ENCODE measurements at places on chromosomes 7 and 10. TPM values are rescaled to one million over a fixed set of nuclear protein-coding genes. Genes with fewer than 3 reads are reported as not detected.

DNA sequence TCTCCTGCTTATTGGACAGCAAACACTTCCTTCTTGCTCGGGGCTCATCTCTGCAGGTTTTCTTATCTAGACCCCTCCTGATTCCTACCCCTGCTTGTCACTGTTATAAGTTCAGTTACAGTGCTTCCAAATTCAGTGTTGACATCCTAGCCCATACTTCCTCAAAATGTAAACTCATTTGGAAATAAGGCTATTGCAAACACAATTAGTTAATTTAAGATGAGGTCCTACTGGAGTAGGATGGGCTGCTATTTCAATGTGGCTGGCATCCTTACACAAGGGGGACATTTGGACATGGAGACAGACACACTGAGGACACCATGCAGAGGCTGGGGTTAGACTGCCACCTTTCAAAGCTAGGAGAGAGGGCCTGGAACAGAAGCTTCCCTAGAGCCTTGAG lies 85.2 kb upstream of the NPVF start:
- H3K36me3 ChIP-seq = no peaks in the 10 kb centered on the region
- no peak for DNase-seq
- no peak overlapping the region for H3K27ac ChIP-seq
- no peaks in the 10 kb centered on the region for H3K4me1 ChIP-seq

The PPP1R9A gene
- total RNA-seq = 39.2 TPM

GRCh38 chr7:117704063-117704462 lies 169.2 kb downstream of the CTTNBP2 start:
- H3K36me3 ChIP-seq = no peaks in the 10 kb centered on the region
- no peaks in the 10 kb centered on the region for H3K27me3 ChIP-seq
- no peak overlapping the region for H3K27ac ChIP-seq
- DNase-seq = no peak
- no peak overlapping the region for H3K4me3 ChIP-seq

DNA sequence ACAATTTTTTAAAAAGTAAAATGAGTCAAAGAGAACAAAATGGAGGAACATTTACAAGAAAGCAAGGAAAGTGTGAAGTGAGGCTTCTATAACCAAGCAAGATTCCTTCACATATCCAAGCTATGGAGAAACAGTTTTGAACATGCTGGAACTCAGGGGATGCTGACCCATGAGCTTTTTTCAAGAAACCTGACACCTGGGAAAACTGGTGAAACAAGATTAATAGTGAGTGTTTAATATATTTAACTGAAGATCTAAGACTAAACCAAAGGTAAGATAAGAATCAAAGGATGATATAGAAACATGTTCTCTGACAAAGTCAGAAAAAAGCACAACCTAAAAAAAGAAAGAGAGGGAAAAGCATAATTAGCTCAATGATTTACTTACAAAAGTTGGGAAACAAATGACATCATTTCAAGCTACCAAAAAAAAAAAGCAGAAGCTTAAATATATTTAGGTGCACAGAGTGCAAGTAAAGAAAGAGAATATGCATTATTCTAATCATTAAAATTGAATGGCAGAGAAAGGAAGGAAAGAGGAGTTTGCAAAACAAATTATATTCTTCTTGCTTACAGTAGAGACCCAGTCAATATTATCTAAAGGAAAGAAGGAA lies 24.9 kb downstream of the C7orf25 start:
- no peak for DNase-seq
- H3K4me3 ChIP-seq = no peak overlapping the region
- H3K27ac ChIP-seq = no peak overlapping the region
- no peaks in the 10 kb centered on the region for H3K27me3 ChIP-seq
- peaks cover 20% of the 10 kb centered on the region for H3K4me1 ChIP-seq

DNA sequence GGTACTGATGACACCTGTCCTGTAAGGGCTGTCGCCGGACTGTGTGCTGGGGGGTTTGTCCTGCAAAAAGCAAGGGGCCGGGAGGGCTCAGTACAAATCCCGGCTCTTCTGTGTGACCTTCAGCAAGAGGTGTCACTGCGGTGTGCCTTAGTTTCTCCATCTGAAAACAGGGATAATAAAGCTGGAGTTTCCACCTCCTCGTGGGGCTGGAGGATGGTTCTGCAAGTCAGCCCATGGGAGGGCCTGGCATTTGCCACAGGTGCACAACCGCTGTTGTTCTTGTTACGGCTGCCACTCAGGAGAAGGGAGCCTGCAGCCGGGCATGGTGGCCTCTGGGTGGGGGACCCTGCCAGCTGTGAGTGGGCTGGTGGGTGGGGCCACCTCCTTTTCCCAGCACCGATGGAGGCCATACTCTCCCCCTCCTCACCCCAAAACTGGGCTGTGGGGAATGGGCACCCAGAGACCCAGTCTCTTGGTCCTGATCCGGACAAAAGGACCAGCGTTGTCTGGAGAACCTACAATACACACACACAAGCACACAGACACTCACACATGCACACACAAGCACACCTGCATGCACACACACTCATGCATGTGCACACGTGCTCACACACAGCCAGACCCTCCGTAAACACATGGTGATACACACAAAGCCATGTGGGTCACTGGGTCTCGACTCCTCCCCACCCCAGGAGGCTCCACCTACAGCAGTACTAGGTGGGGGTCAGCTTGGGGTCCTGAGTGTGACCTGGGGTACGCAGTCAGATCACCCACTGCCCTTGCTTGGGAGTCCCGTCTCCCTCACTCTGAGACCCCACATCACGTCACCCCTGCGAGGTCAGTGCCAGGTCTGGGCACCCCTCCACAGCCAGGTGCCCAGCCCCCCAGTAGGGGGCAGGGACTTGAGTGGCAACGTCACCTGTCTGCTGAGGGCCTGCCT lies 34.1 kb downstream of the ELFN1 start:
- H3K36me3 ChIP-seq = no peaks in the 10 kb centered on the region
- H3K27ac ChIP-seq = no peak overlapping the region
- no peaks in the 10 kb centered on the region for H3K27me3 ChIP-seq
- no peak for DNase-seq
- H3K4me3 ChIP-seq = no peak overlapping the region
- H3K4me1 ChIP-seq = no peaks in the 10 kb centered on the region

GRCh38 chr10:48981310-48981907 lies 41.8 kb upstream of the LRRC18 start:
- DNase-seq = peak; percentile 80
- no peaks in the 10 kb centered on the region for H3K36me3 ChIP-seq
- H3K27ac ChIP-seq = no peak overlapping the region
- no peaks in the 10 kb centered on the region for H3K27me3 ChIP-seq
- H3K4me3 ChIP-seq = no peak overlapping the region

The SUN3 gene
- total RNA-seq = not detected

DNA sequence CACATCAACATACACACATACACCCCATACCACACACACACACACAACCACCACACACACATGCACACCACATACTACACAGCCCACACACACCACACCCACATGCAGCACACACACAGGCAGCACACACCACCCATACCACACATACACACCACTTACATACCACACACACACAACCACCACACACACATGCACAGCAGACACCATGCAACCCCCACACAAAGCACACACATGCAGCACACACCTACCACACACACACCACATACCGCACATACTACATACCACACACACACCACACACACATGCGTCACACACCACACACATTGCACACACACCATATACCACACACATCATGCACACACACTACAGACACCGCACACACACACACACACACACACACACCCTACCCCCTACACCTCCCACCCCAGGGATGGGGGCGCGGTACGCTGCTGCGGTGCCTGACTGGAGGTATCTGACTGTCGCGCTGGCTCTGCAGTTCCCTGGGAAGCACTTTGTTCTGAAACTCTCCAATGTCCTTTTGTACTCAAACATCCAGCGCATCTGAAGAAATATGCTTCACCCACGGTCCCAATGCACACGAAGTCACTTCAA lies 5.4 kb upstream of the TRPV6 start:
- H3K27me3 ChIP-seq = no peaks in the 10 kb centered on the region
- H3K4me3 ChIP-seq = no peak overlapping the region
- H3K36me3 ChIP-seq = no peaks in the 10 kb centered on the region
- no peak overlapping the region for H3K27ac ChIP-seq

The GBX1 gene
- total RNA-seq = not detected

DNA sequence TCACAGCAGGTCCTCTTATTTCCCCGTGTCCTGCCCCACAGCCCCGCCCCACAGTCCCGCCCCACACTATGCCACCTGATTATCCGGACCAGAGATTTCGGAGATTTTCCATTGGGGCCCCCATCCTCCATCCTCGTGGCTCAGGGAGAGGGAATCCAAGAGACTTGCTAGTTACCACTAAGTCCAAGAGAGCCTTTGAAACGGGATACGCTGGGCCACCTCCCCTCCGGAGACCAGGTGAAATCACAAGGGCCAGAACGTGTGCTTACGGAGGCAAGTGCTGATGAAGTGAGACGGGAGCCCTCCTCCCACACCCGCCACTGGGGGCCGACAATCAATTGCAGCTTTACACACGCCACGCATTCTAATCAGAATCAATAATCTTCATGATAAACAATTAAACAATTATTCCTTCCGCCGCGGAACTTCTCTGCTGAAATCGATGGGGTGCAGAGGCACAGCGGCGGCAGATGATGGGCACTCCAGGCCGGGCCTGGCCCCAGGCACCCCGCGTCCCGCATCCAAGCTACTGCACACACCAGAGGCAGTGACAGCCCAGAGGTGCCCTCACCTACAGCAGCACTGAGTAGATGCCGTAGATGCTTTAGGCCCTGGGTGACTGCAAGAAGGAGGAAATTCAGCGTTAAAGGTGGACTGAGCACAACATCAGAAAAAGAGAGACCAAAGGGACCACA lies 534.0 kb upstream of the FOXK1 start:
- H3K27ac ChIP-seq = no peak overlapping the region
- no peaks in the 10 kb centered on the region for H3K4me1 ChIP-seq
- H3K4me3 ChIP-seq = no peak overlapping the region
- no peak for DNase-seq
- no peaks in the 10 kb centered on the region for H3K36me3 ChIP-seq

DNA sequence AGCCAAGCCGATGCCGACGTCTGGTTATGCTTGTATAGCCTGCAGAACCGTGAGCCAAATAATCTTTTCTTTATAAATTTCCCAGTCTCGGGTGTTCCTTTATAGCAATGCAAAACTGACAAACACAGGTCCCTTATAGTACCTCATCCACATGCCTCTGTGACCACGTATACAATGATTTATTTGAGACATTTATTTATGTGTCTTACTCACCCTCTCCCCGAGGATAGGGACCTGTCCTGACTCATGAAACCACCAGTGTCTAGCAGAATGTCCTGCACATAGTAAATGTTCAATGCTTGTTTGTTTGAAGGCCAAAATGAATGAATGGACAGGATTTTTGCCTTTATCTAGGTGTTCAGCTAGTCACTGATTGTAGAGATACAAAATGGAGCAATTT lies 147.9 kb upstream of the FZD8 start:
- H3K27ac ChIP-seq = no peak overlapping the region
- DNase-seq = no peak
- no peaks in the 10 kb centered on the region for H3K27me3 ChIP-seq
- no peak overlapping the region for H3K4me3 ChIP-seq
- H3K36me3 ChIP-seq = no peaks in the 10 kb centered on the region

- H3K27ac ChIP-seq = no peak overlapping the region
- H3K4me1 ChIP-seq = no peaks in the 10 kb centered on the region
- no peaks in the 10 kb centered on the region for H3K27me3 ChIP-seq
Measured at GRCh38 chr10:23205972-23206642, 14.0 kb downstream of the PTF1A start.

DNA sequence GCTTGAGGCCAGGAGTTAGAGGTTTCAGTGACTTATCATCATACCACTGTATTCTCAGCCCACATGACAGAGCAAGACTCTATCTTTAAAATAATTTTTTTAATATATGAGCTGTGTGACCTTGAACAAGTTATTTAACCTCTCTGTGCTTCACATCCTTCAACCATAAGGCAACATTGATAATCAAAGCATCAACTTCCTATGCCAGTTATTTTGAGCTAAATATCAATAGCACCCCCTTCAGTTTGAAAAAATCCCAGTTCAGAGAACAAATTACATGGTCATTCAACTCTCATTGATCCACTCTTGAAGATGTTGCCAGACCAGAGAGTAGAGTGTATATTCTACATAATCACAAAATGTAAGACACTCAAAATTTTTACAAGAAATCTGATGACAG lies 53.0 kb downstream of the ASNS start:
- no peak overlapping the region for H3K27ac ChIP-seq
- no peak overlapping the region for H3K4me3 ChIP-seq
- H3K27me3 ChIP-seq = no peaks in the 10 kb centered on the region
- H3K4me1 ChIP-seq = no peaks in the 10 kb centered on the region

DNA sequence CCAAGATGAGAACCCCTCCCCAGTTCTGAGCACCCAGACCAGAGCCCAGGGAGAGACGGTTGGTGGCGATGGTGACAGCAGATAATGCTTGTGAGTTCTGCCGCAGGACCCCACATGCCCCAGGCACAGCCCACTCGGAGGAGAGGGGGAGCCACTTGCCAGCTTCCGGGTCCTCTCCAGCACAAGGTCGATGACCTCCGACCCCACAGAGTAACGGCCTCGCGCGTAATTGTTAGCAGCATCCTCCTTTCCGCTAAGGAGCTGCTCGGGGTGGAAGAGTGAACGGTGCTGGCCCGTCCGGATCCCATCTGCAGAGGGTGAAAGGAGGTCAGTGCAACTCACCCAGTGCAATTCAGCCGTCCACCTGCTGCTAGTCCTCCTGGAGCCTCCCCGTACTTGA lies 9.5 kb downstream of the TUBAL3 start:
- no peaks in the 10 kb centered on the region for H3K27me3 ChIP-seq
- H3K4me3 ChIP-seq = no peak overlapping the region
- no peak overlapping the region for H3K27ac ChIP-seq

The VSTM2A gene
- total RNA-seq = not detected

The BHLHA15 gene
- total RNA-seq = 8.7 TPM

DNA sequence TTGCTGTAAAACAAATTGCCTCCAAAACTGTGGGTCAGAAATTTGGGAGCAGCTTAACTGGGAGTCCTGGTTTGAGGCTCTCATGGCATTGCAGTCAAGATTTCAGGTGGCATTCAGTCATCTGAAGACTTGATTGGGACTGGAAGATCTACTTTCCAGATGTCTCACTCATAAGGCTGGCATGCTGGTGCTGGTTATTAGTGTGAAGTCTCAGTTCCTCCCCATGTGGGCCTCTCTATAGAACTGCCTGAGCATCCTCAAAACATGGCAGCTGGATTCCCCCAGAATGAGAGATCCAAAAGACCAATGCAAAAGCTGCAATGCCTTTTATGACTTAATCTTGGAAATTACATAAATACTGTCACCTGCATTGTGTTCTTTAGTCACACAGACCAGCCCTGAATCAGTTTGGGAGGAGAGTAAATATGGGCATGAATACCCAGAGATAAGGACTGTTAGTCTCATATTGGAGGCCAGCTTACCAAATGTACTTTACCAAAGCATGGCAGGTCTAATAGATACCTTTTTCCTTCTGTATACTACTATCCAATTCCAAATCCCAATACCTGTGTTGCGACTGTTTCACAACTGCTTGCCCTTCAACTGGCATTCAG lies 6.5 kb upstream of the HERPUD2 start:
- H3K27me3 ChIP-seq = no peaks in the 10 kb centered on the region
- no peaks in the 10 kb centered on the region for H3K36me3 ChIP-seq
- no peak for DNase-seq
- H3K27ac ChIP-seq = no peak overlapping the region
- H3K4me3 ChIP-seq = no peak overlapping the region
- no peaks in the 10 kb centered on the region for H3K4me1 ChIP-seq
